ENCODE measurements at places on chromosomes 6 and 20.

DNA sequence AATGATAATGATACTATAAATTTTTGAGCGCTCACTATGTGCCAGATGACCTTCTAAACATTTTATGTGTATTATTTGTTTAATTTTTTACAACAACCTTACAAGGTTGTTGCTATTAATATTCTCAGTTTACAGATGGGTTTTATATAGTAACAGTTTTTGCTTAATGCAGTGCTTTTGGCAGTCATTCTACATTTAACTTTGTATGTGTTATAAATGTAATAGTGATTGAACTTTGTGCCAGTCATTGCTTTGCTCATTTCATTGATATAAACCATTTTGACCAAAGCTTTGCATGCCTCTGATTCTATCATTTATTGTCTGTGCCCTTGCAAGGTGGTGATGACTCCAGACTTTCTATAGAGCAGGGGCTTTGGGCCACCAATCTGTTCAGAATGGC lies 206.3 kb upstream of the LAMP5 start:
- no peak for DNase-seq

DNA sequence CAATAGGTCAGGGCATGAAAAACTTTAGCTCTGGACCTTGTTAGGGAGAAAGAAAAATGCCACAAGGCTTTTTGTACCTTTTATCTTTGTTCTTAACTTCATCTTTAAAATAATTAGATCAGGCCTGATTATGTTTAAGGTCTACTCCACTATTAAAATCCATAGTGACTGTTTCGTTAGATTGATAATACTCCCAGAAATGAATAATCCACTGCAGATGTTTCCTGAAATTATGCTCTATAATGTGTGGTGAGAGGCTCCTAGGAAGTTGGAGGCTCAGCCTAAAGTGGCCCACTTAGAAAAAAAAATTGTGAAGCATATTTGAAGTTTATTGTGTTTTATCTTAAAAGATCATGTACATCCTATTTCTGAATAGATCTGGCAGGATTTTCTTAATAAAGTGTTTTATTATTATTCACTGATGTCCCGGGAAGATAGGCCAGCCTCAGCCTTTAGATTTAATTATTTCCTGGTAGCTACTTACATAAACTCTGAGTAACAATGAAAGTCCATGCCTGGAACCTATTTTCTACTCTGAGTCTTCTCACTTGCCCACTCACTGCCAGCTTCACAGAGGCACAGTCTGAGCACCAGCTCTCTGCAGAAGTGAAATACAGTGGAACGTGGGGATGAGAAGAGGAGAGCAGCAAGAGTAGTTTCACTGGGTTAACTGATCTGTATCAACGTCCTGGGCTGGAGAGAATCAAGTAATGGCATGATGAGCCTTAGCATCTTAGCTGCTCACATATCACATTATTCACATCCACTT lies 126.8 kb upstream of the TMEM170B start:
- DNase-seq = no peak

- no peak for DNase-seq
Measured at GRCh38 chr20:12028771-12029170, 111.1 kb downstream of the BTBD3 start.

DNA sequence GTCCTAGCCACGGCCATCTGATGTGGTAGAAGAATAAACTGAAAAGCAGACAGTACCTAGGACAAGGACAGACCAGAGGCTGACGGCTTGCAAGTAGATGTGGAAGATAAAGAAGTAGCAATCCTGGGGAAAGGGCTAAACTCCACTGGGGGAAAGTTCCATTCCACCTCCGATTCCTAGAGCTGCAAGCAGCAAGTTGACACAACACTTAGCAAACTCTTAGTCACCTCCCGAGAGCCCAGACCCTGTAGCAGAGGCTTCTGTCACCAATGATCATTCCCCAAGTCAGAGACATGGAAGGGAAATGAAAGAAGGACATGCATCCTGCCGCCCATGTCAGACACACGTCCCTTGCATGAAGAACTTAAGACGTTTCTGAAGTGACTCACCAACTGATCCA lies 99.2 kb upstream of the RPS6KA2 start:
- DNase-seq = no peak

DNA sequence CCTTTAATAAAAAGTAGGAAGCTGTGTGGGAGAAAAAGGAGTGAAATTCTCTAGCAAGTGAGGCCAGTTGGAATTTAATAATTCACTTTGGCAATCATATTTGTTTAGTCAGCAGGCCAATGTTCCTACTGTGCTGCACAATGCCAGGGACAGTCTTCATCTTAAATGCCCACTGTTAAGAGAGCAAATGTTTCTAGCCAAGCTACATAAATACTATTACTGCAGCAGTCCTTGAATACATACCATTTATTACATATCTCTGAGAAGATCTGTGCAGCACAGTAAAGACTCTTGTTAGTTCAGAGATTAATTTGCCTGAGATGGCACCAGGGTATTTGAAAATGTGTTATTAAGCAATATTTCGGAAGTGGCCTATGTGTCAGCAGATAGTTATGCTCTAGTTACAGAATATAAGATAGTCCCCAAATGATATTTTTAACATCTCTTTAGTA lies 105.4 kb downstream of the OGFRL1 start:
- no peak for DNase-seq

DNA sequence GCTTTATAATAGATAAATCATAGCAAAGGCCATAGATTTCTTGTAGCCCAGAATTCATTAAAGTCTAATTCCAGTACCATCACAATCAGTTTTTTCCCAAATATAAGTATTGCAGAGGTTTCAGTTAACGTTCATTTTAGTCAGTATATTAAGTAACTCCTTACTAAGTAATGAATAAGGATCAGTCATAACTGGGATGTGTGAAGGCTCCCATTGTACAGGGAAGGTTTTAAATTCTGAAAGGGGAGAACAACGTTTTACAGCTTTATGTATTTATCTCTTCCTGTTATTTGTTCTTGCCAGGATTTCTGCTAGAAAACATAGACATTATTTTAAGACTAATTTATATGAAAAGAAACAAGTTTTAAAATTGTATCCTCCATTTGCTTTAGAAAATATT lies 215.5 kb upstream of the LAMP5 start:
- DNase-seq = no peak

GRCh38 chr6:32905078-32905477 lies 35.8 kb downstream of the HLA-DMB start:
- DNase-seq = no peak

GRCh38 chr20:14883324-14883723 lies 545.9 kb upstream of the FLRT3 start:
- DNase-seq = no peak

DNA sequence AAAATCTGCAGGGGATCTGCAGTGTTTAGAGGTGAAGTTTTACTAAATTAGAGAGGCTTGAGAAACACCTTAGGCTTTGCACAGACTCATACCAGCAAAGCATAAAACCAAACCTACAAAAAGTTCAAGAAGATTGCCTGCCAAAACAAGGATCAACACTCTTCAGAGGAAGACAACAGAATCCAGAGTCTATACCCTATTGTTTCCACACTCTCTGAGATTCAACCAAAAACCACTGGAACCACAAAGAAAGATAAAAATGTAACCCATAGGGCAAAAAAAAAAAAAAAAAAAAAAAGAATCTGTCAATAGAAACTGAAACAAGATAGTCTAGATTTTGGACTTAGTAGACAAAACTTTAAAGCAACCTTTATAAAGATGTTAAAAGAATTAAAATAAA lies 102.7 kb downstream of the ANKRD60 start:
- no peak for DNase-seq

GRCh38 chr6:55953335-55953734 lies 77.9 kb upstream of the BMP5 start:
- DNase-seq = no peak

DNA sequence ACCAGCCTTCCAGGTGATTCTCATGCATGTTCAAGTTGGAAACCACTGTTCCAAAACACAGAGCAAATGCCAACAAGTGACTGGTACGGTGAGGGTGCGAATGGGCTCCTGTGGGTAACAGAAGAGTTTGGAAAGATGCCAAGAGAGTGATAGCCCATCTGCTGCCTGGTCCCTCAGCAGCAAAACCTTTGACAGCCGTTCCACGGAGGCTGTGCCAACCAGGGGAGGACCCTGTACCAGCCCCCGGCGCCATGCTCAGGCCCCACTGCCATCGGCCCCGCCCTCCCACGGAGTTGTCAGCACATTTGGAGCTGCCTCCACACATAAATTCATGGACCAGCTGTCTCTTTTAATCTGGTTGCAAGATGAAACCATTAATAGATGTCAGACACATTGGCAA lies 4.4 kb upstream of the PTPRT start:
- no peak for DNase-seq

GRCh38 chr6:29924287-29924686 lies 18.0 kb upstream of the HLA-A start:
- no peak for DNase-seq

- DNase-seq = no peak
Measured at GRCh38 chr6:3032986-3033385, 33.3 kb downstream of the NQO2 start.

Data from stimulated activated CD4-positive, alpha-beta T cell treated with anti-CD3 and anti-CD28 coated beads, Interleukin-12 subunit alpha, Interleukin-12 subunit beta, amount 100 ng/mL, for 4 hours (primary cell).